ENCODE measurements at places on chromosomes 5 and 9.

GRCh38 chr9:75964427-75964826, 74.0 kb downstream of the PCSK5 start:
- DNase-seq = no peak

- DNase-seq = no peak
Measured at GRCh38 chr5:125451622-125452021, 705.2 kb upstream of the ZNF608 start.

- DNase-seq = no peak
Measured at GRCh38 chr5:50964746-50965653, 298.6 kb downstream of the PARP8 start.

GRCh38 chr5:133257977-133258376, 206.2 kb downstream of the HSPA4 start:
- no peak for DNase-seq

DNA sequence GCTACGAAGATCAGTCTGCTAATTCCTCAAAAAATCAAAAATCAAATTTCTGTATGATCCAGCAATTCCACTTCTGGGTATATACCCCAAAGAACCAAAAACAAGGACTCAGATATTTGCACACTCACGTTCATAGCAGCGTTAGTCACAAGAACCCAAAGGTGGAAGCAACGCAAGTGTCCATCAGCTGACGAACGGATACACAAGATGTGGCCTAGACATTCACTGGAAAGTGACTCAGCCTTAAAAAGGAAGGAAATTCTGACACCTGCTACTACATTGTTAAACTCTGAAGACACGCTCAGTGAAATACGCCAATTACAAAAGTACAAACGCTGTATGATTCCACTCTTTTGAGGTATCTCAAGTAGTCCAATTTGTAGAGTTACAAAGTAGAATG, 93.3 kb downstream of the OTULIN start:
- DNase-seq = no peak

- DNase-seq = no peak
Measured at GRCh38 chr5:95864944-95865504, 42.5 kb upstream of the GLRX start.

DNA sequence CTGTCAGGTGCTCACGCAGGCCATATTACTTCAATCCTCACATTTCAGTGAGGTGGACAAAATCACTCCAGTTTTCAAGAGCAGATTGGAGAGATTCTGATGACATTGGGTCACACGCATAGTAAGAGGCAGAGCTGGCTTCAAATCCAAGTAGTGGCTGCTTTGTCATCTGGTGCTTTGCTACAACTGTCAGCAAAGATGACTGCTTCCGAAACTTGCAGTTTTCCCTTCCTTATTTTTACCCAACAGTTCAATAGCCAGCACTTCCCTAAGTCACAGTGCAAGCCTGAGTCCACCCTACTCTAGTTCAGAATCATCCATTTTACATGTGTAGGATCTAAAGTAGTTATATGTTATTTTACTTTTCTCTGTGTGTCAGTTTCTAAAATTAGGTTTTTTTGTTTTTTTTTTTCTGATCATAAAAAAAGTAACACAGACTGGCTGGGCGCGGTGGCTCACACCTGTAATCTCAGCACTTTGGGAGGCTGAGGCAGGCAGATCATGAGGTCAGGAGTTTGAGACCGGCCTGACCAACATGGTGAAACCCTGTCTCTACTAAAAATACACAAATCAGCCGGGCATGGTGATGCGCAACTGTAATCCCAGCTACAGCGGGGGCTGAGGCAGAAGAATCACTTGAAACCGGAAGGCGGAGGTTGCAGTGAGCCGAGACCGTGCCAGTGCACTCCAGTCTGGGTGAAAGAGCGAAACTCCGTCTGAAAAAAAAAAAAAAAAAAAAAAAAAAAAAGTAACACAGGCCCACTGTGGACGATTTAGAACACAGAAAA, 49.6 kb downstream of the ANKDD1B start:
- DNase-seq = no peak

- DNase-seq = no peak
Measured at GRCh38 chr5:119019949-119020348, 31.6 kb upstream of the DTWD2 start.

DNA sequence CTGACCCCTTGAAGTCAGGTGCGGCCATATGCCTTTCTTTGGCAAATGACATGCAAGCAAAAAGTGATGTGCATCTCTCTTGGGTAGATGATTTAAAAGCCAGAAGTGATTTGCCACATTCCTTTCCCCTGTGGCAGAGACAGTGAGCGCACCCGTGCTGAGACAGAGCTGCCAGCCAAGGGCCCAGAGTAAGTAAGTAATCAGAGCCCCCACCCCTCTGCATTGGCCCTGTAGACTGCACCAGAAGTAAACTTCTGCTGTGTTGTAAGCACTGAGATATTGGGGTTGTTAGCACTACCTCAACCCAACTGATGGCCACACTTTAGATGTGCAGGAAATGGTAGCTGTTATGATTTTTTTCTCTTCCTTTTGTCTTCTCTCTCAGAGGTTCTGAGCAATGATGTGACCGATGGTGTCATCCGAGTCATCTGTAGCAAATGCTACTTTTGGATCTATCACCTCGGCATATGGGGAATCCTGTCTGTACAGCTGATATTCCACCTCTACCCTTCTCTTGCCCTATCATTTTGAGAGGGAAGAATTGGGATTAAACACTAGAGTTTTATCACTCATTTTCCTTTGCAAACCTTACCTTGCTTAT, 58.0 kb downstream of the DOCK2 start:
- no peak for DNase-seq

GRCh38 chr5:174834081-174834480, 109.7 kb downstream of the MSX2 start:
- DNase-seq = no peak

DNA sequence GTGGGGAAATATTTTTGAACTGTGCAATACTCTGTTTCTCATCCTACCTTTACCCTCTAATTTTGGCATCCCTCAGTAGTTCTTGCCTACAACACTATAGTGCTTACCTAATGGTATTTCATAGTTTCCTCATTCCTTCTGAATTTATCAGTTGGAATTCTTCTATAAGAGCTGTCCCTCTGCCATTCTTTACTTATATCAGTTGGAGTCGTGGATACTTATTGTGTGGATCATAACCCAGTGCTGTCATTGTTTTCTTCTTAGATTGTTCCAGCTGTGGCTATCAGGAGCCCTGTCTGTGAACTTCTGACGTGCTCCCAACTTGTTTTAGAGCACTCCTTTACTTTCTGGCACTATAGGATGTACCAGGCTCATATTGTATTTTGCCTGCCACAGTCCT, 146.1 kb upstream of the OTULINL start:
- DNase-seq = no peak

DNA sequence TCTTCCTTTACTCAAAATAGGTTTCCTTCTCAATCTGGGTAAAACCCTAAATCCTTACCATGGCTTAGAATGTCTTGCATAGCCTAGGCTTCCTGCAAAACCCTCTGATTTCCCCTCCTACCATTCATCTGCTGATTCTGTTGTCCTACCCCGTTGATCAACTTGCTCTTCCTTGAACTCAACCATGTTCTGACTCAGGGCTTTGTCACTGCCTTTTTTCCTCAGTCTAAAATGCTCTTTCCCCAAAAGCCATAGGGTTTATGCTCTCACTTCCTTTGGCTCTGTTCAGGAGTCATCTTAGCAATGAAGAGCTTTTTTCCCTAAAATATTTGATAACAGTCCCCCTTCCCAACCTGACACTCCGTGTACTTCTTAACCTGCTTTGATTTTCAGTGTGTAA, 79.4 kb upstream of the IZUMO3 start:
- DNase-seq = no peak

- DNase-seq = no peak
Measured at GRCh38 chr9:132602207-132602606, 19.8 kb downstream of the BARHL1 start.

GRCh38 chr5:80964919-80965318, 4.8 kb downstream of the RASGRF2 start:
- DNase-seq = no peak

GRCh38 chr9:84791643-84792042, 122.1 kb downstream of the NTRK2 start:
- DNase-seq = no peak

GRCh38 chr9:34575862-34576596, 13.5 kb downstream of the CNTFR start:
- peak; percentile 50 for DNase-seq

Measured in cerebellum (tissue), 4 donors.